ENCODE measurements at places on chromosomes 13 and 19.

DNA sequence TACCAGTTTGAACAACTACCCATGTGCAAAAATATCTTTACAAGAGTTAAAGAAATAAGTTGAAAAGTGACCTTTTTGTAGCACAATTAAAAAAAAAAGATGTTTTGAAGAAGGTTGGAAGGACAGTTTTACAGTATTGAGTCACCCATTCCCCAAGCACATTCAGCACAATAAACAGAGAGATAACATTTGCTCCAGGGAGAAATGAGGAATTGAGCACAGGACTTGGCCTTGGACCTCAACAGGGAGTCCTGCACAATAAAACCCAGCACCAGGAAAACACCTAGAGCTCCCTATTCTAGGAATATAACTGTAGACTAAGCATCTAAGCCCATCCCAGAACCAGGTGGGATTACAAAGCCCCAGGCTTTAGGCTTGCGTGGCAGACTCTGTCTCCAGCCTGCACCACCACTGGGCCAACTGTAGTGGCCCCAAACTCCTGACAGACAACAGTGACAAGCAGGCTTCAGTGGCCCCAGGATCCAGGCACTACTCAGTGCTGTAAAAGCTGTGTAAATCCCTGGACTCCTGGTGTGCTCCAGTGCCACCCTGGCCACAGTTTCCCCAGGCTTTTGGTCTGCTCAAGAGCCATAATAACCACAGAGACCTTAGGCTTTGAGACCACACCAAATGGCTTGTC lies 857.2 kb downstream of the SLITRK1 start:
- DNase-seq, result peak; percentile 2

- DNase-seq, result no peak
These were observed 4.3 kb upstream of the HAUS5 start for GRCh38 chr19:35608251-35608650.

GRCh38 chr19:32241306-32241705 lies 104.1 kb upstream of the ZNF507 start:
- no peak for DNase-seq

- no peak for DNase-seq
These were observed 38.4 kb downstream of the DACH1 start for GRCh38 chr13:71828564-71828963.

DNA sequence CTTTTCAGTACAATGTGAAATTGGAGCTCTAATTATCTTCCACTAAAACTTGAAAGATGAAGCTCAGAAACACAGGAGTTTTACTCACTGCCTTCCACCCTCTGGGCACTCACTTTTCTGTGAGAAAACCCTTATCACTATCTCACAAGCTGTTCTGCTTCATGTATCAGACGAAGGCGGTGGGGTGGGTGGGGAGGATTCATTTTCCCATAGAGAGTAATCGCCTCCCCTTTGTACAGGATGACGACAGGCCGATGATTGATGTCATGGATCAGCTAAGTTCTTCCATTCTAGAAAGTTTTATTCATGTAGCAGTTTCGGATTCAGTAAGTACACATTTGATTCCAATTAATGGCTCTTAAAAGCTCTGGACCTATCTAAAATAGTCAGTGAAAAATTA lies 139.9 kb downstream of the ZAR1L start:
- no peak for DNase-seq

DNA sequence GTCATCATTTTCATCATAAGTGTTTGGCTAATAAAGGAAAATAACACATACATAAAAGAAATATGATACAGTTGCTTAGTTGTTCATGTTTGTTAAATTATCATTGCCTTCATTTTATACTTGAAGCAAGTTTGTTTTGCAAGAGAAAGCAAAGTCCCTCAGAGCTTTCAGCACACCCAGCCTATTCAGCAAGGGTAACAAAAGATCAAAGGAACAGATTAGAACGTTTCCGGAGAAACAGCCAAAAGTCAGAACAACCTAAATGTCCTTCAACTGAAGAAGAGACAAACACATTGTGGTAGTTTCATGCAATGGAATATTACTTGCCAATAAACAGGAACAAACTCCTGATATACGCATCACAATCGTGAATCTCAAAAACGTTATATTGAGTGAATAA lies 380.7 kb downstream of the MZT1 start:
- no peak for DNase-seq

DNA sequence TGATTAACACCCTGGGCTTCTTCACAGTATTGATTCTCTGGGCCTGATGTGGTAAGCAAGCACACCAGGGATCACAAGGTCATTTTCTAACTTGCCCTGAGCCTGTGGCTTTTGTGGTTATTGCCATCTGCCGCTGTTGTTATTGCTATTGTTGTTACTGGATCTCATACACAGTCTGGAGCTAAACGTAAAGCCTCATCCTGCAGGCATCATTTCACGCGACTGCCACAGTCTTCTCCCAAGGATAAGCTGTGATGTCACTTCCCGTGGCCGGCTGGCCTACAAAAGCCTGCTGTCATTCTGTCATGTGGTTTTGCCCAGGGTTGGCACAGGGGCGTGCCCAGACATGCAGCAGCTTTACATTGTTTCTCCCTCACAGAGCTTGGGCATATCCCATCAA lies 154.0 kb upstream of the GPR12 start:
- DNase-seq, result peak; percentile 3

- no peak for DNase-seq
These were observed 12.1 kb downstream of the AKAP11 start for GRCh38 chr13:42284068-42284467.

GRCh38 chr19:38022791-38023670 lies 116.0 kb downstream of the SIPA1L3 start:
- DNase-seq, result peak; percentile 43

GRCh38 chr19:1001538-1002166 lies 1.4 kb downstream of the GRIN3B start:
- peak; percentile 37 for DNase-seq
